Activated CD4-positive, alpha-beta T cell treated with anti-CD3 and anti-CD28 coated beads for 1 hour (primary cell): ENCODE measurements at places on chromosomes 7 and 10.
A peak's percentile ranks its signal among the peaks of the same experiment; 100 is the strongest.

DNA sequence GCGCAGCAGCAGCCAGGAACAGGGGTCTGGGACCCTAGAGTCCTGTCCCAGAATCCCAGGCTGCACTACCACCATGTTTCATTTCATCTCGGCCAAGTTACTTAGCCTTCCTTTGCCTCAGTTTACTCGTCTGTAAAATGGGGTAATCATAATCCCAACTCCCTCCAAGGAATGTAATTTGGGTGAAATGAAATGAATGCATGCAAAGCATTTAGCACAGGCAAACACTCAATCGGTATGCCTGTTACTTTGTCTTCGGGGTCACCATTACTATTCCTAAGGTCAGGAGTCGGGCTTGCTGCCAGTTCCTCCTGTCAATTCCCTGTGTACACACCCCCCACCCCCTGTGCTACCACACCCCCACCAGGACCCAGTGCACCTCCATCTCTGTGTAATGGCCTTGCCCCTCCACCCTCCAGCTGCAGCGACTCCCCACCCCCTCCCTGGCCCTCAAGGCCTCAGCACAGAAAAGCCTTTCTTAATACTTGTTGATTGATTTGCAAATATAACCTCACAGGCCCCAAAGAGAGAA is 1.7 kb downstream of the TNS3 start:
- no peak for DNase-seq

- DNase-seq: no peak
These were observed 203.6 kb downstream of the ZNF365 start for GRCh38 chr10:62577666-62578291.

DNA sequence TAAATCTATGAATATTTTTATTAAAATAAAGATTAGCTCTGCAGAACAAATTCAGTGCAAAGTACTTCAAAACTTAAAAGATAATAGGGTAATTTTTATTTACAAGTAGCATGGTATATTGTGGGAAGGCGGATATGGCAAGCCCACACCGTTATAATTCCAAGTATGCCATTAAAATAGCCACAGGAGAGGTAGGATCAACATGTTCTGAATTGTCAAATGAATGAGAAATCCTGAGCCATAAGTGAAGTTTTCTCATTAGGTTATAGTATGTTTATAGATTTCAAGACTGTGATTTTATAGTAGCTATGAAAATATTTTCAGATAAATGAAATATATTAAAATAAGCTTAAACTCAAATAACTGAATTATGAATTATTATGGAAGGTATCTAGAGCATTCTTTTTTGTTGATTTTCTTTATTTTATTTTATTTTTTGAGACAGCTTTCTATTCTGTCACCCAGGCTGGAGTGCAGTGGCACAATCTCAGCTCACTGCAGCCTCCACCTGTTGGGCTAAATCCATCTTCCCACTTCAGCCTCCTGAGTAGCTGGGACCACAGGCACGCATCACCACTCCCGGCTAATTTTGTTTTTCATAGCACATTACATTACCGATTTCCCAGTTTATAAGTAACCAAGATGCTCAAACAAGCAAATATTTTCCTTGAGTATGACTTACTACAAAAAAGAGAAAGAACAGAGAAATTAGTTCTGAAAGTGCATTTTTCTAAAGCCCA is 956.6 kb downstream of the GATA3 start:
- DNase-seq: no peak

- DNase-seq: no peak
These were observed 858.7 kb downstream of the CCSER2 start for GRCh38 chr10:85187047-85187446.

- no peak for DNase-seq
These were observed 112.8 kb downstream of the CDK14 start for GRCh38 chr7:90708841-90709317.

DNA sequence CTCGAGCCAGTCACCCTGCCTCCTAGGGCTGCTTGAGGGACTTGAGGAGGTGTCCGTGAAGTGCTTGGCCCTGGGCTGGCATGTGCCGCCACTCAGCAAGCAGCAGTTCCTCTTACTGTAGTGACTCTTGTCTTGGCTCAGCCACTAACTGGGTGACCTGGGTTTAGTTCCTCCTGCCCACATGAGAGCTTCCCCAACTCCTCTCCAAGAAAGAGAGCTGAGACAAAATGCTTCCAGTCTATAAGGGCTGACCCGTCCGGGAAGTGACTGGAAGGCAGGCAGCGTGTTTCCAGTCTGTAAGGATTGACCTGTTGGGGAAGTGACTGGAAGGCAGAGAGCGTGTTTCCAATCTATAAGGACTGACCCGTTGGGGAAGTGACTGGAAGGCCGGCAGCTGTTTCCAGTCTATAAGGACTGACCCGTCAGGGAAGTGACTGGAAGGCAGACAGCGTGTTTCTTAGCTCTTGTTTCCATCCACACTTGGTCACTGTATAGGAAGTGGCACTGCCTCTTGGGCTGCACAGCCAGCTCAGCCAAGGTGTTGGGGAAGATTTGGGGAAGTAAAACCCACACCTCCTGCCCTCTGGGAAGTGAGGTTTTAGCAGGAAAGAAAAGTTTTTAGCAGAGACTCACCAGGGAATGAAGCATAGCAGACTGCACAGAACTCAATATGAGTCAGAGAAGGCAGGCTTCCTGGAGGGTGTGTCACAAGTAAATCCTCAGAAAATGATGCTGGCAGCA is 53.3 kb upstream of the PPIF start:
- no peak for DNase-seq

DNA sequence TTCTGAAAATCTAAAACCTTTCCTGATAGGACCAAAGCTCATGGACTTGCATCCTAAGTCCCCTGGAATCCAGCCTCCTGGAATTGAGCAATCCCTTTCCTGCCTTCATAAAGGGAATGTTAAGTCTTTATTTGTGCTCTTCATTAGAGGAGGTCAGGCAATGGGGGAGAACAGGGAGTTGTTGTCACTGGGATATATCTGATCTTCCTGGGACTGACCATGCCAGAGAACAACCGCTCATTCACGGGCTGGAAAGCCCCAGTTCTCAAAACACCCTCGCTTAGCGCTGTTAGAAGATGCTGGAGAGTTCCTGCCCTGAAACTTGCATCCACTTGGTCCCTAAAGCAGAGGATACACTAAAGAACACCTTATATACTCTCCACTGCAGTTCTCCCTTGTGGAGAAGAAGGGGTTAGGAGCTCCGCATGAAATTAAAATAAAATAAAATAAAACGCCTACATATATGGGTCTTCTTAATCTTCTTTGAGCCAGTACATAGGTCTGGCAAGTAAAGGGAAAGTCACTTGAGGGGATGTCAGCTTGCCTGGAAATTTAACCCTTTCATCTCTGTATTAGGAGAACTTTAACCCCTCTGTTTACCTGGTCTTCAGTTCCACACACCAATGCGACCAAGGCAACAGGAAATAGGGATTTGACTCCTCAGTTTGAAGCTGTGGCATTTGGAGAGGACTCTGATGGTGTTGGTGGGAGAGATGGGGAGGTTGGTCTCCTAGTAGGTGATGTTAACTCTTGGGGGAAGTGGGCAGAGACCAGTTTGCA is 1.2 kb downstream of the SORCS1 start:
- no peak for DNase-seq

GRCh38 chr7:105691082-105691679 is 109.9 kb upstream of the EFCAB10 start:
- no peak for DNase-seq

GRCh38 chr7:27526611-27527347 is 135.9 kb downstream of the HIBADH start:
- DNase-seq: no peak

DNA sequence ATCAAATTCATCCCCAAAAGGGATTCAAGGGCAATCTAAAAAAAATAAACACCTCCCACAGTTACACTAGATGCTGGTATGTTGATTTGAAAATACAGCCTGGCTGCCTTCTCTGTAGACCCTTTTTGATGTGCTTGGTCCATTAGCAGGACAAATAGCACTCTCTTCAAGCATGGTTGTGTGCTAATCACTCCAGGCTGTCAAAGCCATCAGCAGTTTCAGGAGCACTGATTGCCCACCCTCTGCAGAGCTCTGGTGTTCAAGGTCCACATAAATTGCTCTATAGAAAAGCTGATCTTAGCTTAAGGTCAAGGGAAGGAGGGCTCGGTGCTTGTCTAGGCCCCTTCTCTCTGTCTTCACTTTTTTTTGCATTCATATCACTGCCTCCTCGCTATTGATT is 35.4 kb downstream of the PRR15 start:
- DNase-seq: no peak

GRCh38 chr10:102795453-102796406 is 41.5 kb downstream of the CYP17A1 start:
- no peak for DNase-seq

DNA sequence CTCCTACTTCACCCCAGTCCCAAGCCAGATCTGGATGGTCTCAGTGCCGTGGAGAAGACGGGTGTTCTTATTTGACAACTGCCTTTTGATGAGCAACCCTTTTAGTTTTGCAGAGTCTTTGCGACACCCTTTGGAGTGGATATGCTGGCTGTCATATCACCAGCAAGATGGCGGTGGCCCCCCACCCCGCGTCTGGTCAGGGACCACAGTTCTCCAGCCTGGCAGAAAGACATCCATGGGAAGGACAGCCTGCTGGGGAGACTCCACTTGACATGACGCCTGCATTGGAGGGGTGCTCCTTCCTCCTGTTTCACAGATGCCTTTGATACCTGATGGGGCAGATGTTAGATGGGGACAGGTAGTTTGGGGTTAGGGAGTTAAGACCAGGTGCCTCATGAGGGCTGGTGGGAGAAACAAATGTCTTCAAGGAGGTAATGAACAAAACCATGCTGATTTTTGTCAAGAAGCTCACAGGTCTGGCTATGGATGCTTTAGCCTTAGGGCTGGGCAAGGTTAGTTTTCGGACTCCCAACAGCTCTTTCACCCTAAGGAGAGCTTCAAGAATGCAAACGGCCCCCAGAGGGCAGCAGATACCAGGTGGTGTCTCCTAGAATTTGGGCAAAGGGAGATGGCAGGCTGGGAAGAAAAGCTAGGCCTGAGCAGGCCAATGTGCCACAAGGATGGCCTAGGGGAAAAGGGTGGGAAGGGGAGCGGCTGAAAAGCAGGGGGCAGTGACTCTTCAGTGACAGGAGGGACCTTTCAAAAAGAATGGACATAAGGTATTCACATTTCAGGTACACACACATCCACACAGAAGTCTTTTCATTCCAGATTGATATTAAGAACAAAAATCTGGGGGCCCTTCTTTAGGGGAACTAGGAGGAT is 95.2 kb downstream of the CLEC2L start:
- DNase-seq: peak; percentile 21

DNA sequence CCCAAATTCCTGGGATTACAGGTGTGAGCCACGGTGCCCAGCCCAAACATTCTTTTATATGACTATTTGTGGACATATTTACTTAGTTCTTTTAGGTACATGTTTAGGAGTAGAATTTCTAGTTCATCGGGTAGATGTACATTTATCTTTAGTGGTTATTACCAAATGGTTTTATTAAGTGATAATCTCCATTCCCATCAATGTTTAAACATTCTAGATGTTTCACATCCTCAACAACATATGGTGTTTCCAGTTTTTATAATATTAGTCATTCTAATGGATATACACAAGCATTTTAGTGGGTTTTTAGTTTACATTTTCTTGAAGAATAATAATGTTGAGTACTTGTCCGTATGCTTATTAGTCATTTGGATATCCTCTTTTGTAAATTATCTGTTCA is 131.7 kb downstream of the RTKN2 start:
- no peak for DNase-seq

DNA sequence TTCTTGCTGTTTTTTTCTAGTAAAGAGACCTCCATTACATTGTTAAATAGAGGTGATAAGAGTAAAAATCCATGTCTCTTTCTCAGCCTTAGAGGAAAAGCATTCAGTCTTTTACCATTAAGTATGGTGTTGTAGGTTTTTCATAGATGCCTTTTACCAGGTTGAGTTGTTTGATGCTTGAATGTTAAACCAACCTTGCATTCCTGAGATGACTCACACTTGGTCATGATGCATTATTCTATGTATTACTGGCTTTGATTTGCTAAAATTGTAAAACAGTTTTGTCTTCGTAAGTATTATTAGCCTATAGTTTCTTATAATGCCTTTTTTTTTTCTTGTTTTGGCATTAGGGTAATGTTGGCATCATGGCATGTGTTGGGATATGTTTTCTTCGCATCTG is 90.0 kb downstream of the ANKRD61 start:
- no peak for DNase-seq

GRCh38 chr7:133584956-133585668 is 332.2 kb downstream of the EXOC4 start:
- DNase-seq: no peak

- no peak for DNase-seq
These were observed 29.8 kb downstream of the BCAP29 start for GRCh38 chr7:107609811-107610261.
